ENCODE measurements at places on chromosomes 5 and 9.

- no peak for DNase-seq
Measured at GRCh38 chr5:77709340-77709739, 66.8 kb downstream of the TBCA start.

- DNase-seq, result peak; percentile 53
Measured at GRCh38 chr5:119275601-119276173, 80.1 kb upstream of the TNFAIP8 start.

DNA sequence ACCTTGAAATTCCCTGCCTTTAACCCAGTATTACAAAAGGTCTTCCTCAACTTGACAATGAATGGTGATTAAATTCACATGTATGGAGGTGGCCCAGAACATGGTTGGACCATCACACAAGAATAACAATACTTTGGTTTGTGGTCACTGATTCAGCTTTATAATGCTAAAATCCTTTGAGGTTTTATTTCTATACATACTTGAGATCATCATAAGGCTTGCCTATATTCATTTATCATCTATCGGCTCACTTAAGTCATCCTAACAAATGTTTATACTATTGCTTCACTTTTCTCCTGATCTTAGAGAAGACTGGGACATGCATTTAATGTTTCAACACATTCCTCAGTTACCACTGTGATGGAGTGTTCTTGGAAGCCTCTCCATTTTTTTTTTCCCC is 191.3 kb downstream of the DMAC1 start:
- no peak for DNase-seq

- no peak for DNase-seq
Measured at GRCh38 chr9:108012886-108013665, 523.5 kb upstream of the KLF4 start.

GRCh38 chr5:163535290-163535689 is 29.9 kb downstream of the MAT2B start:
- DNase-seq, result no peak

DNA sequence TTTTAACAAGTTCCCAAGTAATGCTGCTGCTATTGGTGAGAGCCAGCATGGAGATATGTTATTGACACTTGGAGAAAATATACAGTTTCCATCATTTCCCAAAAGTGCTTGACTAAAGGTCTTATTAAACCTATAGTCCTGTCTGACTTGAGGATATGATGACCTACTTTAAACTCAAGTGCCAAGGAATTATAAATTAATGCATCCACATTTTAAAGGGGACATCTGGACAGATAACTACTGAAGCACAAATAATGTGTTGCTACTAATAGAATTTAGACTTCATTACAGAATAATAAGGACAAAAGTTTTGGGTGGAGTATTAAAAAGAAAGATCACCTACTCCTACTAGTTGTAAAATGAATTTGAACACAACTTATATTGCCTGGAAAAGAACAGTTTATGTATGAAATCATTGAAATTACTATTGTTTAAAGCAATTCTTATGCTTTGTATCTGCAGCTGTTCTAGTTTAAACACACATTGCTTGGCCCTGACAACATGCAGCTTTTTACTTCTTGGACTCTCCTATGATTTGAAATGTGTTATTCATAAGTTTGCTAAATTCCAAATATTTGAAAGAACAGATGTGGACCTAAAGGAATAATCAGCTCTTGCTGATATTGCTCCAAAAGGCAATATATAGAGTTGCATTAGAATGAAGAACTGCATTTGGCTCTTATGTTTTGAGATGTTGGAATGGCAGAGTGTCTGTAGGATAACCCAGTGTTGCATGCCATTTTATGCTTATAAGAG is 73.4 kb downstream of the SGCD start:
- no peak for DNase-seq

DNA sequence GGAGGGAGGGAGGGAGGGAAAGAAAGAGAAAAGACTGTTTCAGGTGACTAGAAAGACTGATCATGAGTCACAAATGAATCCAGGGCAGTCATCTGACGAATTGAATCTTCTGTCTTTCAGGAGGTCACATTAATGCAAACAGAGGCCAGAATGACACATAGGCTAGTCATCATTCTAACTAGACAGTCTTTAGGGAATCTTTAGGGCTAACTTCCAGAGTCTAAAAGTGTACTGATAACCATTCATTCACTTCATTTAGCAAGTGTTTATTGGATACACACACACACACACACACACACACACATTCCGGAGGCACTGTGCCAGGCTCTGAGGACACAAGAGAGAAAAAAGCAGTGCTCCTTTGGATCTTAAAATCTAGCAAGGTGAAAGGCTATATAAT is 156.7 kb downstream of the EBF1 start:
- no peak for DNase-seq

DNA sequence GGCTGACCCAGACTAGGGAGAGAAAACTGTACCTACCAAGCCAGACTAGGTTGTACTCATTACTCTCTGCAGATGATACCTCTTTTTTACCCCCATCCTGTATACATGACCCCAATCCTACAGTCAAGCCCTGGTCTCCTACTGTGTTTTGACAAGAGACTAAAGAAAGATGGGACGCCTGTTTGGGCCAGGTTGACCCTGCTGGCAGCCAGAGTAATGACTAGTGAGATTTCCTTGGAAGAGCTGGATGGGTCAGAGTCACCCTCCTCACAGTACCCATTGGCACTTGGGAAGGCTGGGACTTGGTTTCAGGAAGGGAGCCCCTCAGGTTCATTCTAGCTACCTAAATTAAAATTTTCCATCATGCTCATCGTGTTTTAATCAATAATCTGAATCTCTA is 89.7 kb upstream of the NR4A3 start:
- DNase-seq, result no peak

DNA sequence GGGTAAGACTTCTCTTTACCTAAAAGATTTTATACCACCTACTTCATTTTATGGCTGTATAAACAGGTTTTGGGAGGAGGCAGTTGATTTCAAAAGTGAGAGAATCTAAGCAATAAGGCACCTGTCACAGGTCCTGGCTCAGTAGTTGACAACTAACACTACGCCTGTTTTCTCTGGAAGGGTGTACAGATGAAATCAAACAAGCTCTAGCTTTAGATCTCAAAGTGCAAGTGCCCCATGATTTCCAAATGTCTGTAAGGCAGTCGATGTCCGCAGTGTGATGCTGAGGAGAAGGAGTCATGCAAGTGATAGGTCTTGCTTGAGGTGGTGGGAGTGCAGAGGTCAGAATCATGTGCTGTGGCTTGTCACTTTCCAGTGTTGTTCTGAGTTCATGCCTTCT is 66.1 kb downstream of the GPR21 start:
- DNase-seq, result no peak

DNA sequence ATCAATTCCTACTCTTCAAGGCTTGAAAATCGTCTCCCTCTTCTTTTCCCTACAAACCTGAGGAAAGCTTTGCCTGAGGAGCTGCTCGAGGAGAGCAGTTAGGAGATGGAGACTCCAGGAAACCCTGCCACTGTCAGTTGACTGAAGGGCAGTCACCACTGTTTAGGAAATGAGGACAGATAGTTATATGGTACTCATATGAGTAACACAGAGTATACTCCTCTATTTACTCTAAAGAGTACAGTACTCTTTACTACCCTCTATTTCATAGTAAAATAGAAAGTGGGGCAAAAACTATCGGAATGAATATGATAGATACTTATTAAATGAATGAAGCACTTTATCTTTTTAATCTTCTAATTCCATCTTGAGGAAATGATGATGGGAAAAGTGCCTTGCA is 115.8 kb downstream of the MAPKAP1 start:
- no peak for DNase-seq

DNA sequence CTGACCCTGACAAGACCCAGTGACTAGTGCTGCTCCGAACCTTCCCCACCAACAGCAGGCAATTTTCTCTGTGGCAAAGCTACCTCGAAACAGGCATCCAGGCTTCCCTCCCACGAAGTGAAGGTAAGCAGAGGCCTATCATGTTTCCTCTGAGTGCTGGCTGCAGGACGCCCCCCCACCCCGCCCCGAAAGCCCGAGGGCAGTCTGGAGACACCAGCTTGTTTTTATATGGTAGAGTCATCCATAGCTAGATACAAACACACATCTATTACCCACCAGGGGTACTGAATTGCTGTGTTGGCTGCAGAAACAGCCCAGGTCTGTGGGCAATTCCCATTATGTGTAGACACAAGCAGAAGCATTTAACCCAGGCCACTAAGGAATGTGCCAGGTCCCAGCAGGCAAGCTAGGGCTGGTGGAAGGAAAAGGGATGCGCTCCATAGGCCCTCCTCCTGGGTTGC is 40.4 kb downstream of the LIX1 start:
- no peak for DNase-seq

DNA sequence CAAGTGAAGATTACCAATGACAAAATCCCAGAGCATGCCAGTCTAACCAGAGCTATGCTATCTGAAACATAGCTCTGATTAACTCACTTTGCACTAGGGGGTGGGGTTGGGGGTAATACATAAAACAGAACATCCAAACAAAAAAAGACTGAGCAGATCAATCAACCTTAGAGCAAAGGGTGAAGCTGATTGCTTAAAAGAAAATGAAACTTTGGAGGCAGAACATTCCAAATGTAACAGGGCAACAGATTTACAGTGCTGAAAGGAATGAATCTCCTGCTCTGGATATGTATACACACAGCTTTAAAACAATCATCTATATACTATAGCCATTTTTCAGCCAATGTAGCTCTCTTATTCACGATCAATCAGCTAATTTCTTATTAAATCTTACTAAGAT is 4.9 kb downstream of the IL6ST start:
- no peak for DNase-seq

DNA sequence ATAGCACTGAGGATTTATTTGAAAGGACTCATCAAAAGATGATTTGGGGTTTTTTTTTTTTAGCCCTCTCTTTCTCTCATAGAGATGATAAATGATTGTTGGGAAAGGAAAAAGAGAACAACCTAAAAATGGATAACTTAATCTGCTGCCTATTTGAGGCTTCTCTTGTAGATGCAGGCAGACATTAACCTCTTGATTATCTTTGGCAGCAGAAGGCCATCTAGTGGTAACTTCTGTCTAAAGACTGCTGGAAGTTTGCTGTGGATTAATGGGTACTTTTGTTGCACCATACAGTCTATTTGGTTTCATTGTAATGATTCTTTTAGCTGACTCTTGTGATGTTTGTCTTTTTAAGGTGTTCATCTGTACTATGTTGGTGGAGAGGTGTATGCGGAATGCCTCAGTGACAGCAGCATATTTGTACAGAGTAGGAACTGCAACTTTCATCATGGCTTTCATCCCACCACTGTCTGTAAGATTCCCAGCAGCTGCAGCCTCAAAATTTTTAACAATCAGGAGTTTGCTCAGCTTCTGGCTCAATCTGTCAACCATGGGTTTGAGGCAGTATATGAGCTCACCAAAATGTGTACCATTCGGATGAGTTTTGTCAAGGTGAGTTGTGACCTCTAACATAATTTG is 18.8 kb downstream of the SMIM32 start:
- no peak for DNase-seq

DNA sequence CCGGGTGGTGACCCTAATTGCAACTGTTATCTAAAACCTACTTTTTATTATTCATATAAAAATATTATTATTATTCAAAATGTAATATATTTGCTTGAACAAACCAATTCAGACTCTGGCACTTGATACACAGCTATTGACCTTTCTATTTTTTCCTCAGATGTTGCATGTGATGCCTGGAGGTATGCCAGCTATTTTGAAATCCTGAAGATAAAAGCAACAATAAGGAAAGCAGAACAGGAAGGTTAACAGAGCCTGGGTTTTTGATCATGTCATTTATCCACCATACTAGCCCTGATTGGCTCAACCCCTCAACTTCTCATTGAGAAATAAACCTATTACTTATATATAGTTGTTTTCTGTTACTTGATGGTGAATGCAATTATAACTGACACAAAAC is 340.9 kb upstream of the KIF2A start:
- DNase-seq, result no peak

DNA sequence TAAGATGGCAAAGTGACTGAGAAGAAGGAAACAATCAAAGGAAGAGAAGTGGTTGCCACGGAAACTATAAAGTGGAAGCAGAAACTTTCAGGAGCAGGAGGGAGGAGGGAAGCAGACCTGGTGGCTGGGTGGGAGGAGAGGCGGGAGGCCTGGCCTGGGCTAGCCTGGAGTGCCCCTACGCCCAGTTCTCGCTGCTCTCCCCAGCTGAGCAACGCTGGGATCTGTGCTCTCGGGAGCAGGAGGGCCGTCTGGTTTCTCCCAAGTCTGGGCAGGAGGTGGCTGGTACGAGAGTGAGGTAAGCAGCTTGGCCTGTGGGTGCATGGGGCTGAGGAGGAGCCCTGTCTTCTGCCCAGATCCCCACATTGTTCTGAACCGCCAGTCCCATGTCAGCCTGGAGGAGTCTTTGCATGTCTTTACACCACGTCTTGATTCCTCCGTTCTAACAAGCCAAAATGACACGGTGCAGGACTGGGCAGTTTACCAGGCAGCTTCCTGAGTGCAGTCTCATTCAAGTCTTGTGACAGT is 15.0 kb upstream of the DAB2IP start:
- DNase-seq, result no peak

DNA sequence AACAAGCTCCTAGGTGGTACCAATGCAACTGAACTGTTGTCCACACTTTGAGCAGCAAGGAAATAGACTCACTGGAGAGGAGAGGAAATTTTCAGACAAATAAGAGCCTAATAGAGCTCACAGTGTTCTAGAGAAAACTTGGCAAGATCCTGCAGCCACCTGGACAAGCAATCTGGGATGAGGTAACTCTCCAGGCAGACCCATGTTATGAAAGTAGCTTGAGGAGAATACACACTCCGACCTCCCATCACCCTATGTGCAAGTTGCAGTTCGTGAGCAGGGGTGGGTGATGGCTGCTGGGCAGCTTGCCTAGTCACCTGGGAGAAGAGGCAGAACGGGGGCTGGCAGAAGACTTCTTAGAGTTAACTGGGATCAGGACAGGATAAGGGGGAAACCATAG is 102.2 kb downstream of the KLF4 start:
- DNase-seq, result no peak

DNA sequence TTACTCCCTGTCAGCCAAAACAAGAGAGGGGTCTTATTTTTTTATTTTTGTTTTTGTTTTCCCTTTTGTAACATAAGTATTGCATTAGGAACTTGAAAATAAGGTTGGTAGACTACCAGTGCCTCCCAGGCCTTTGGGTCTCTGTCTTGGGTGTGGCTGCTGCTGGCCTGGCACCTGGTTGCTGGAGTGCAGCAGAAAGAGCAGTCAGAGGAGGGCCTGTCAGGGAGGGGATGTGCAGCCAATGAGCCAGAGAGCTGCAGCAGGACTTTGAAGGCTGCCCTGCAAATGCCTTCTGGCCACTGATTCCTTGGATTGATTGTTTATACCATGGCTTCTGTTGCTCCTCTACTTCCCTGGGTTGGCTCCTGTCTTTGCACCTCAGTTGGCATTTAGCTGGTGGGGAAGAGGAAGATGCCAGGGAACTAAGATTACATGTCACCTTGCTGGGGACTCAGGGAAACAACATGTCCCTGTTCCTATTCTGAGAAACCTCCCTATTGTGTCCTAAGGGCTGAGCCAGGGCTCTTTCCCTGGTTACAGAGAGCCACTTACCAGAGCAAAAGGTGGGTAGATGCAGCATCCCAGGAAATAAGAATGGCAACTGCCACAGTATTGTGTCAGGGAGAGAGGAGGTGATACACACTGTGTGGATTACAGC is 66.6 kb downstream of the ANGPTL2 start:
- DNase-seq, result no peak

All from stimulated activated naive CD4-positive, alpha-beta T cell treated with Interleukin-2 at 50 U/mL for 16 hours (primary cell).